Fibroblast of the aortic adventitia (primary cell): ENCODE measurements at places on chromosomes 2 and 18. TPM values are rescaled to one million over a fixed set of nuclear protein-coding genes. Genes with fewer than 3 reads are reported as not detected.

Gene RFTN2
- 6.4 and 16.4 TPM in 2 replicates for total RNA-seq

Gene EDAR
- not detected in 2 replicates for total RNA-seq

Gene CTAGE1
- not detected in 2 replicates for total RNA-seq

Gene SIGLEC15
- 8.4 TPM in 1 of 2 replicates, not detected in the other for total RNA-seq

Gene CCDC150
- 4.0 and 19.7 TPM in 2 replicates for total RNA-seq

Gene USP40
- total RNA-seq = 40.2 and 75.5 TPM in 2 replicates
